ELF-1 (cell line): ENCODE measurements at places on chromosomes 1 and 21.

GRCh38 chr1:181180407-181181031 lies 92.0 kb downstream of the IER5 start:
- DNase-seq = peak; percentile 30

DNA sequence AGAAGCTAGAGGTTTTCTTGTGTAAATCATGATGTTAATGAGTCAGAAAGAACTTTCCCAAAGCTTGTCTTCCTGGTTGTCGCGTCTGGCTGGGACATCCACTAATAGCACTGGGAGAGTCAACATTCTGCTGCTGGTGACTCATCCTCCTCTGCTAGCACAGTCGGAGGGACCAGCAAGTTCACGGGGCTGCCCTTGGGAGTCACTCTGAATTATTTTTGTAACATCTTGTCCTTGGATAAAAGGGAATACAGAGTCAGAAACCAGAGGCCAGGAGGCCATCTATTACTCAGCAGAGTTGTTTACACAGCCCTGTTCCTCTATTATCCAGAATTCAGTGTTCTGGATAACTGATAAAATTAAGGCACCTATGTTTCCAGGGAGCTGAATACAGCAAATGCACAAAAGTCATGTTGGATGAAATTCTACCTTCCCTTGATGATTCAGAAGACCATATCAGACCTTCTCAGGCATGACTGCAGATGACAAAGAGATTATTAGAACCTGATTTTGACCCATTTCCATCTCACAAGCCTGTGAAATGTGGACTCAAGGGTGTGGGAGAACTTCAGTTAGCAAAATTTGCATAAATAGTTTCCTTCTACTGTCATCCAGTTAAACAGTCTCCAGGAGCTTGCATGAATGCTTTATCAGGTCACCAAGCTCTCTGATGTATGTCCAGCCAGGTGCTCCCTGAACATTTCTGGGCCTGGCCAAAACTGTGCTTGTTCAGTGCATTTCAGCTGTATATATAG lies 68.1 kb downstream of the JAK1 start:
- peak; percentile 56 for DNase-seq

DNA sequence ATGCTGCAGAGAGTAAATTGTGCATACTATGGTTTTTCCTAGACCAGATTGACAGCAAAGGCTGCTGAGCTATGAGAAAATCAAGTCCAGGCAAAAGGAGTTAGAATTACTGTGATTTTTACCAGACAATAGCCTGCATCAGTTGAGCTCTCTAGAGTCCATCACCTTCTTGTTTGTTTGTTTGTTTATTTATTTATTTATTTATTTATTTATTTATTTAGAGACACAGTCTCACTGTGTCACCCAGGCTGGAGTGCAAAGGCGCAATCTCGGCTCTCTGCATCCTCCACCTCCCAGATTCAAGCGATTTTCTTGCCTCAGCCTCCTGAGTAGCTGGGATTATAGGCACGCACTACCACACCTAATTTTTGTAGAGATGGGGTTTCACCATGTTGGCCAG lies 24.2 kb upstream of the ABCB10 start:
- no peak for DNase-seq

GRCh38 chr1:46735708-46736324 lies 16.9 kb upstream of the EFCAB14 start:
- DNase-seq = peak; percentile 56

- peak; percentile 61 for DNase-seq
Measured at GRCh38 chr1:229237320-229237719, 33.6 kb upstream of the RAB4A start.

- no peak for DNase-seq
Measured at GRCh38 chr1:218527737-218528136, 182.6 kb downstream of the TGFB2 start.

DNA sequence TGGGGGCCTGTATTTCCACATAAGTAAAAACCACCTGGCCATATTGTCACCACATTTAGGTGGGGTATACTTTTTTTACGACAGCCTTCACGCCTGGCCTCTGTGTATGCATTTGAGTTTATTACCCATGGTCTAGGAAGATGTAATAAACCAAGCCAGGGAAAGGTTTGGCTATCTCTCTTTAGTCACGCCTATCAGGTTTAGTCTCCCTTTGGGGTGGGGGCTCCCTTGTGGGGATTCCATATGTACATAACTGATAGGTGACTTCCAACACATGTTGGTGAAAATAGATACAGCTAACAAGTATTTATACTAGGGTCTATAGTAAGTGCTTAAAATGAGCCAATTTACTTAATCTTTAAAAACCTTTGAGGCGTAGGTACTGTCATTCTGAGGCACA lies 4.2 kb downstream of the YBX1 start:
- DNase-seq = no peak

DNA sequence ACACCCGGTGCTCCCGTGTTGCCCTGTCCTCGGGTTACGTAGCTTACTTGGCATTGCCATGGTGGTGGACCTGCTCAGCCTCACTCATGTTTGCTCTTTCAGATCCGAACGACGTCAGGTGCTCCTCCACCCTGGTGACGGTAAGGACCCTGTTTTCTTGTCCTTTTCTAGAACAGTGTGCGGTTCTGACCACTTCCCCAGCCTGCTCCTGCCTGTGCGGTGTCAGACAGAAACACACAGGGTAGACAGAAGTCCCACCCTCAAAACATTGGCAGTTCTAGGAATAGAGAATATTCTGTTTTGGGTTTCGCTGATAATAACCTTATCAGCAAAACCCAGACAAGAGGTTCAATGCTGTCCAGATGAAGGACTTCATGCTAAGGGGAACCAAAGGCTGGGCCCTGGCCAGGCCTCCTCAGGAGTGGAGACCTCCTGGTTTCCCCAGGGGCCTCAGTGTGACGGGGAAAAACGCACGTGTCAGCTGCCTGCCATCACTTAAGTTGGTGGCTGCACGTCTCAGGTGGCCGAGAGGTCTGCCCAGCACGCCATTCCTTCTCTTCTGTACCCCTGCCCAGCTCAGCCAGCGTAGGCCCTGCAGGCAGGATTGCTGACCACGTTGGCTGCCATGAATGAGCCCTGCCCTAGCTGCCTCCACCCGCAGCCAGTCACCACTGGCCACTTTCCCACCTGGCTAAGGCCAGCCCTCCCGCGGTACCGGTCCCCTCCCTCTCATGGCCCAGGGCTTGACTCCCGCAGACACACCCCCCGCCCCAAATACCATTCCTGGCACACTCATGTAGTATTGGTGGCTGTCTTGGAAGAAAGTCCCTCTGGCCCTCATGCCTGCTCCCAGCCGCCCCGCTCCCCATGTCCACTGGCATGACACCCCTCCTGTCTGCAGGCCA lies 33.6 kb downstream of the SLC37A1 start:
- DNase-seq = no peak
